SK-N-SH (cell line): ENCODE measurements at places on chromosomes 11 and 22. TPM values are rescaled to one million over a fixed set of nuclear protein-coding genes. Genes with fewer than 3 reads are reported as not detected.

OR2D2 gene
- not detected in 2 replicates for polyA plus RNA-seq

KRTAP5-1 gene
- polyA plus RNA-seq, result not detected in 2 replicates

PRRG4 gene
- polyA plus RNA-seq, result 0.21 TPM in 2 replicates

FXYD2 gene
- polyA plus RNA-seq, result not detected in 2 replicates

HMOX1 gene
- polyA plus RNA-seq, result 12.9 and 13.7 TPM in 2 replicates

MUC5AC gene
- polyA plus RNA-seq, result not detected in 2 replicates

NLRP14 gene
- not detected in 2 replicates for polyA plus RNA-seq

LGR4 gene
- polyA plus RNA-seq, result 2.6 and 4.6 TPM in 2 replicates

PANX2 gene
- polyA plus RNA-seq, result 1.3 and 2.4 TPM in 2 replicates

KRTAP5-10 gene
- polyA plus RNA-seq, result not detected in 2 replicates

TCN1 gene
- polyA plus RNA-seq, result 0.03 TPM in 1 of 2 replicates, not detected in the other
